Retinal pigment epithelial cell (primary cell): ENCODE measurements at places on chromosomes 16 and 17.

- DNase-seq = no peak
Observed at GRCh38 chr16:23318639-23319038, 16.5 kb downstream of the SCNN1B start.

DNA sequence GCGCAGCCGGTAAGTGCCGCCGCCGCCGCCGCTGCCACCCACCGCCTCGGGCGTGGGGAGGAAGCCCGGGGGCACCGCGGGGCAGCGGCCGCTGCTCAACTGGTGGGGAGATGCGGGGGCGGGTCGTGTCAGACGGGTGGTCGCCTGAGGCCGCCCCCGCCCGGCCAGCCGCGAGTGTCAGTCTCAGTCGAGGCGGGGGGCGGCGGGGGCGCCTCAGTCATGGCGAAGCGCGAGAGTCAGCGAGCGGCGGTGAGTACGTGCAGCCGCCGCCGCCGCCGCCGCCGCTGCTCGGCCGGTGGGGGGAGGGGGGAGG, 76.2 kb downstream of the CHD9 start:
- DNase-seq = no peak

DNA sequence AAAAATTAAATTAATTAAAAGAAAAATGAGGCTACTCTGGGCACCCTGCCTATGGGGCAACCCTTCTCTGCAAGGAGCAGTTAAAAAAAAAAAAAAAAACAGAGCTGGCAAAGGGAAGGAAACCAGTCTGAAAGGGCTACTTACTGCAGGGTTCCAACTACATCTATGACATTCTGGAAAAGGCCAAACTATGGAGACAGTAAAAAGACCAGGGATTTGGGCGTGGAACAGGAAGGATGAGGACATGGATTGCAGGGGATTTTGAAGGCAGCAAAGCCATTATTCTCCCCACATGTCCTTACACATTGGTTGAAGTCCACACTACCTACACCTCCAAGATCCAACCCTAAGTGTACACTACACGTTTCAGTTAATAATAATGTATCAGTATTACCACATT, 4.6 kb downstream of the RPH3AL start:
- DNase-seq = no peak

- no peak for DNase-seq
Observed at GRCh38 chr17:72810991-72811508, 281.4 kb downstream of the SLC39A11 start.
